ENCODE measurements at places on chromosomes 3 and 15.

DNA sequence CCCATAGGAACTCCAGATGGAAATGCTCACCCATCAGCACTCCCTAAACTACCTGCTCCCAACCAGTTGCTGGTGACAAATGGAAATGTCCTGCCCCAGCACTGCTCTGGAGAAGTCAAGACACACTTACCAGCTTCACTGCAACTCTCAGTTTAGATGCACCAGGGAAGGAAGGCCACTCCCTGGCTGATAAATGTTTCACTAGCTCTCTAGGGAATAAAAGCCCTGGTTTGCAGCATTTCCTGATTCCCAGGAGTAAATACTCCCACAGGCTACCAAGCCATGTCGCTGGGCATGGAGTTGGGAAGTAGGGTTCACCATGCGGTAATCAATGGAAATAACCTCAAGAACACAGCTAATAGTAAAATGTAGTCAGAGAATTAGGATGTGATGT is 112.0 kb upstream of the NEO1 start:
- no peak for DNase-seq

DNA sequence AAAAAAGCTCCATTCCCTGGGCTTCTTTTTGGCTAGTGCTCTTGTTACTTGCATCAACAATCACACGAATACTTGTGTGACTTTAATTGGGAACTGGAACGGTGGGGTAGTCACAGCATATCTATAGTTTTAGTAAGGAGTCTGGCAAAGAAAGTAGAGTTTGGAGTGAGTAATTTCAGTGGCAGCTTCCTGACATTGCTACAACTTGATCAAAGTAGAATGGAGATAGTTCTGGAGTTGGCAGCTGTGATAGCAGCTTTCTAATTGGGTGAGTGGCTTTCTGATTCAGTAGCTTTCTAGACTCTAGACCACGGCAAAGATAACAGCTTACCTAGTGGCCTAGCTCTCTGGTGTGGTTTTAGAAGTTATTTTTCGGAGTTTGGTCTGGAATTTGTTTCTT is 475.0 kb downstream of the TUSC7 start:
- no peak for DNase-seq

GRCh38 chr3:113170771-113171170 is 40.6 kb upstream of the BOC start:
- no peak for DNase-seq

- no peak for DNase-seq
These were observed 220.3 kb downstream of the PDZRN3 start for GRCh38 chr3:73404435-73404834.

DNA sequence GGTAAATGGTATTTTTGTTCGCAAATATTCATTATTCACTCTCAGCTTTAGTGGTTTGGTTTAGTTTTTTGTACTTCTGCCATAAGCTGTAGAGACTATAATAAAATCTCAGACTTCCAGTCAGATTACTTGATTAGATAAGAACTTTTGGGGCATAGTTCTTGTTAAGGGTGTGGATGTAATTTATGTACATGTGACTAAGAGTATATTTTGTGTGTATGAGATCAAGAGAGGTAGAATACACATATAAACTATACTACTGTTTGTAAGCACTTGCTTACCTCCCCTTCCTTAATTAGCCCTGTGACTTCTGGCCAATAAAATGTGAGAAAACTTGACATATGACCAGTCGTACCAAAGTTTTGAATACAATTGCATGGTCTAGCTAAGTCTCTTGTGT is 12.0 kb downstream of the CNTN3 start:
- DNase-seq = no peak

DNA sequence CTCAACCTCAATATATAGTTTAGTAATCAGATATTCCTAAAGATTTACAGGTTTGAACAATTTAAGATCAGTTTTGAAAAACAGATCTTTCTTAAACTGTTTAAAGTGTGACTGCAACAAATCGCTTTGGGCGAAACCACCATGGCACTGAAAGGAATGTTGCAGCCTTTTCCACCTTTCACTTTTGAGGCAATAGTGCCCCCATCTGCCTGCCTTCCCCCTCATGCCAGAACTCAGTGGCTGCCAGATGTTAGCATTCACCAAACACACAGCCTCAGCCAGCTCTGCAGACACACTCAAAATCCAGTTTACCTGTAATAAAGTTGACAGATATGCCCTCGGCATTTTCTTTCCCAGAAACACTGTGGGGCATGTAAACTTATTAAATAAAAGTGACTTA is 3.3 kb downstream of the LYSMD4 start:
- no peak for DNase-seq

GRCh38 chr3:190017521-190018288 is 103.0 kb downstream of the P3H2 start:
- no peak for DNase-seq

- peak; percentile 34 for DNase-seq
These were observed 9.7 kb downstream of the PLA2G4D start for GRCh38 chr15:42084465-42085235.

GRCh38 chr3:177887475-177887874 is 648.8 kb upstream of the KCNMB2 start:
- no peak for DNase-seq

DNA sequence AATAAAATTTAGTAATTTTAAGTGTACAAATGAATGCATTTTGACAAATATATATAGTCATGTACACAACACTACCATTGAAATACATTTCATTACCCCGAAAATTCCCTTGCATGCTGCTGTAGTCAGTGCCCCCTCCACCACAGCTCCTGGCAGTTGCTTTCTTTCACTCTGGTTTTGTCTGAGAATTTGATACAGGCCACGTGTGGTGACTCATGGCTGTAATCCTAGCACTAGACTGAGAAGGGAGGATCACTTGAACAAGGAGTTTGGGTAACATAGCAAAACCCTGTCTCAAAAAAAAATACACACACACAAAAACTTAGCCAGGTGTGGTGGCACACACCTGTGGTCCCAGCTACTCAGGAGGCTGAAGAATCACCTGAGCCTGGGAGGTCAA is 65.4 kb downstream of the TFRC start:
- DNase-seq = no peak

GRCh38 chr3:124420392-124420791 is 309.9 kb upstream of the UMPS start:
- no peak for DNase-seq

DNA sequence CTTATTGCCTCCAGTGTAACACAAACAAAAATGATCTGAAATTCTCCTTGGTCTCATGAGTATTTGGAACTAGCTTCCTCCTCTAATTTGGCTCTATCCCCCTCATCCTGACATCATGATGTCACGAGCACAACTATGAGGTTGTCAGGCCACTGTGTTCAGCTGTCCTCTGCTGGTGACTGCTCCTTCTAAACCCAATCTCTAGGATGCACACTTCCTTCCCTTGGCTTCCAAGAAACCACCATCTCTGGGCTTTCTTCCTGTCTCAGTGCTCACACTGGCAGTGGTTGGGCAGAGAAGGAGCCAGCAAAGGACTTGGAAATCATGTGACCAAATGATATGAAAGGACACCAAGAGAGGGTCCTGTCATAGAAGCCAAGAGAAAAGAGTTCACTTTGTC is 30.7 kb upstream of the EIF1B start:
- DNase-seq = no peak

DNA sequence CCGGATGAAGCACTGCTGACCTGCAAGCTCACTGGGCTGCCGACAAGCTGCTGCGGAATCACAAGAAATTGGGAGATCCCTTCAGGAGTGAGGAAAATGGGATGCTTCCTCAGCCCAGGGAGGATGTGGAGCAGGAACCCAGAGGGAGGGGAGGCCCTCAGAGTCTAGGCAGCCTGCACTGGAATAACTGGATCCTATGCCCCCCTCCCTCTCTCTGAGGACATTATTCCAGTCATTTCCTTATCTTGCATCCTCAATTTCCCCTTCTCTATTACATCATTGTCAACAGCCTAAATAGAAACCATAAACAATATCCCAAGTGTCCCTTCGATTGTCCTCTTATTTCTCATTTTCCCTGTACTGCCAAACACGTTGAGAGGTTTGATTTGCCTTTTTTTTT is 169.0 kb downstream of the OPA1 start:
- DNase-seq = no peak

DNA sequence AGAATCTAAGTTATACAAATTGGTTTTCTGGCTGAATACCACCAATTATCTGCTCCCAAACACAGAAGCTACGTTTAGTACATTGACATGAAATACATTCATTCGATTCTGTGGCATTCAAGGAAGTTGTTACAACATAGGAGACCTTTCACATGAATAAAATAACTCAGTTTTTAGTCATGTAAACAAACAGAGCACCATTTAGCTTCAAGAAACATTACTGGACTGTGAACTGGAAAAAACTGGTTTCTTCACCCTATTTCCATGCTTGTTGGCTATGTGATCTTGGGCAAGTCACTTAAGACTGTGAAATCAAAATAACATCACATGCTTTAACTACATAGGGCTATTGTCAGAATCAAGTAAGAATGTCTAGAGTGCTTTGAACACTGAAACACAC is 46.2 kb downstream of the NRG4 start:
- no peak for DNase-seq

DNA sequence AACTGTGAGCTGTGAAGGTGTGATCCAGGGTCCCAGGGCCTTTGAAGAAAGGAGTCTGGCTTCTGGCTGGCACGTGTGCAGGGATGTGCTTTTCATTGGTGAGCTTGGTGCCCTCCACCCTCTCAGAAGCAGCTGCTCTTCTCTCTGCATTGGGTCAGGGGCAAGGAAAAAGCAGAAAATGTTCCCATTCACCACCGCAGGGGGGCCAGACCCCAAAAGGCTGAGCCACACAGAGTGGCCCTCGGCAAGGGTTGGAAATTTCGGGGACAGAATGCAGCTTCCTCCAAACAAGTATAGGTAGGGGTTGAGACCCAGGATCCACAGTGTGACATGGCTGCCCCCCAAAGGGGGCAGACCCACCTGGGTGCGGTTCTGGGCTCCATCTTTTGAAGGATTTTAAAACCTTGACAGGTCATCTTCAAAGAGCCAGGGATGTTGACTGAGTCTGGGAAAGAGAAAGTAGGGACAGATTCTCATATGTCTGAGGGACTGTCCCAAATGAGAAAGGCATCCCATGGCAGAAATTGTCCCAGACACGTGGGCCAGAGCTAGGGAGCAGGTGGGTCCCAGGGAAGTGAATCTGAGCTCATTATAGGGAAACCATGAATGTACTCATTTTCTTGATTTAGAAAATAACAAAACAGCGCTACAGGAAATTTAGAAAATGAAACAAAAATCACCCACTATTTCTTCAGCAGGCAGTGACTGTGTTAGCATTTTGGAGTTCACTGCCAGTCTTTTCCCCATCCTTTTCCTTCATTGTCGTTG is 2.7 kb downstream of the CSK start:
- no peak for DNase-seq

DNA sequence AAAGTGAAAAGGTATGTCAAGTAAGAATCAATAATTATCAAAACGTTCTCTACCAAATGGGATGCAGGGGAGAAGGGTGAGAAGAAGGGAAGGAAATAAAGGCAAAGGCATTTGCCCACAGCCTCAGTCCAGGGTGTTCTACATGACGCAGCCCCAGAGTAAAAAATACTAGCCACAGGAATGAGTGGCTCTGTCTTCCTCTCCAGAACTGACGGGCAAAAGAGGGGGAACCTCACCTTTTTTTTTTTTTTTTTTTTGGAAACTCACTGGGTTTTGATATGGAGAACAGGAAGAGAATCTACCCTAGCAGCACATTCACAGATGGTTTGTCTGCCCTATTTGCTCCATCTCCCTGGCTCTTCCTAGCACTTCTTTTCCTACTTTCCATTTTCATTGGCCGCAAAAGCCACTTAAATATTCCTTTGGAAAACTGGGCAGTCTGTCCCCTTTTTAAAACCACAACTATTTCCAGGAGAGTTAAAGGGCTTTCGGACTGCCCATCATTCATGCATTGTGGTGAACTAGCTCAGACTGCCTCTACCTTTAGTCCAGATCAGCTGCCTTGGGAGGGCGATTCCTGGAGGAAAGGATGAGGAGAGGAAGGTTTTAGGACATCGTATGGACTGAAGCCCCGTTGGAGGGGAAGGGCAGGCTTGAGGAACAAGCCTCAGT is 28.2 kb downstream of the B3GNT5 start:
- no peak for DNase-seq

GRCh38 chr15:71373917-71374316 is 258.6 kb downstream of the THSD4 start:
- DNase-seq = no peak

DNA sequence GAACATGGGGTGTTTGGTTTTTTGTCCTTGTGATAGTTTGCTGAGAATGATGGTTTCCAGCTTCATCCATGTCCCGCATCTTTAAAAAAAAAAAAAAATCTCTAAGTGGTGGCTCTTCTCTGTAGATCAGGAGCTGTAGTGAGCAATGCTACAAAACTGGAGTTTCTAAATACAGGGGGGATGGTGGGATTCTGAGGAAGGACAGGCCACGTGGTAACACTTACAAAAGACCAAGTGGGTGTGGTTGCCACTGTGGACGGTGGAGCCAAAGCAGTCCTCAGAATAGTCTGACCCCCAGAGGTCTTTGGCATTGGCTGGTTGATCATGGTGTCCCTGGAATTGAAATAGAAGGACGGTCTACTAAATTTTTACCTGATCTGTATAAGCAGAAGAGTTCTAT is 7.7 kb downstream of the CCRL2 start:
- no peak for DNase-seq

GRCh38 chr3:105584003-105584790 is 217.5 kb downstream of the ALCAM start:
- no peak for DNase-seq

- no peak for DNase-seq
These were observed 55.4 kb upstream of the SPPL2A start for GRCh38 chr15:50820808-50821382.

DNA sequence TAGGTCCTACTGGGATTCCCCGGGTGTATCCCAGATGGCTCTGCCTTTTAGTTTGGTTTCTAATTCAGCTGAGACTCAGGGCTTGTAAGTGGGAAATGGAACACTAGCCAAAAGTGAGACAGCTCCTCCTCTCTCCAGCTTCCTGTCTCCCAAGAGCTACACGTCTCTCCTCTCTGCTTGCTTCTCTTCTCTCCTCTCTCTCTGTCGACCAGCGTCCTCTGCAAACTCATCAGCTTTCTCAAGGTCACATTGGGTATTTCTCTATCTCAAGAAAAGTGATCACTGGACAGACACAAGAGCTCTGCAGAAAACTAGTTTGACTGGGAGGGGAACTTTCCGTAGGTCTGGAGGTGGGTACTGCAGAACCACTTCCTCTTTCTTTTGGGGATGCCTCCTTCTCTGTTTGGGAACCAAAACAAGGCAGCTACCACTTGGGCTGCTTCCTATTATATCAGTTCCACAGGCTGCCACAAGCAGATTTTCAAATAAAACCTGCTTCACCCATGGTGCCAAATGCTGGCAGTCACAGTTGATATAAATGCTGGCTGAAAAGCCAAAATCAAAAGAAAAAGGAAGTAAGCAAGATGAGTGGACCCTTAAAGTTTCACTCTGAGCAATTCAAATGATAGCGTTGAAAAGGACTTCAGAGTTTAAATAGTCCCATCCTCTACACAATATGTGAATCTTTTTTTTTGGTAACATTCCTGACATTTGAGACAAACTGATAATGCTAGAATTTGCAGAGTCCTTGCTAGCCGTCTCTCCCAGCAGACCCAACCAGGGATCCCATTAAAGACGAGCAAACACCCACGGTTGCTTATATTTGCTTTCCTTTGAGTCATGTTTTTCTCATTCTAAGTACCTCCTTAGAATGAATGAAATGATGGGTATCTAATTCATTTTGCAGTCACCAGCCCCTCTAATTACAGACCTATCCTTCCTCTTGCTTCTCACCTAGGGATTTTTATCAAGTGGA is 7.2 kb upstream of the DYNC1LI1 start:
- no peak for DNase-seq

All from activated CD4-positive, alpha-beta T cell treated with anti-CD3 and anti-CD28 coated beads, Interleukin-2, amount 50 U/mL, for 1 hour (primary cell).